KG1 (cell line): ENCODE measurements at places on chromosomes 3 and 15.

- DNase-seq, result no peak
Observed at GRCh38 chr15:73800662-73801345, 47.7 kb upstream of the INSYN1 start.

GRCh38 chr15:70362886-70363285, 265.2 kb upstream of the TLE3 start:
- no peak for DNase-seq

- no peak for DNase-seq
Observed at GRCh38 chr3:65678516-65678915, 360.2 kb downstream of the MAGI1 start.

GRCh38 chr3:123026565-123027291, 835 bp downstream of the SEMA5B start:
- DNase-seq, result no peak

DNA sequence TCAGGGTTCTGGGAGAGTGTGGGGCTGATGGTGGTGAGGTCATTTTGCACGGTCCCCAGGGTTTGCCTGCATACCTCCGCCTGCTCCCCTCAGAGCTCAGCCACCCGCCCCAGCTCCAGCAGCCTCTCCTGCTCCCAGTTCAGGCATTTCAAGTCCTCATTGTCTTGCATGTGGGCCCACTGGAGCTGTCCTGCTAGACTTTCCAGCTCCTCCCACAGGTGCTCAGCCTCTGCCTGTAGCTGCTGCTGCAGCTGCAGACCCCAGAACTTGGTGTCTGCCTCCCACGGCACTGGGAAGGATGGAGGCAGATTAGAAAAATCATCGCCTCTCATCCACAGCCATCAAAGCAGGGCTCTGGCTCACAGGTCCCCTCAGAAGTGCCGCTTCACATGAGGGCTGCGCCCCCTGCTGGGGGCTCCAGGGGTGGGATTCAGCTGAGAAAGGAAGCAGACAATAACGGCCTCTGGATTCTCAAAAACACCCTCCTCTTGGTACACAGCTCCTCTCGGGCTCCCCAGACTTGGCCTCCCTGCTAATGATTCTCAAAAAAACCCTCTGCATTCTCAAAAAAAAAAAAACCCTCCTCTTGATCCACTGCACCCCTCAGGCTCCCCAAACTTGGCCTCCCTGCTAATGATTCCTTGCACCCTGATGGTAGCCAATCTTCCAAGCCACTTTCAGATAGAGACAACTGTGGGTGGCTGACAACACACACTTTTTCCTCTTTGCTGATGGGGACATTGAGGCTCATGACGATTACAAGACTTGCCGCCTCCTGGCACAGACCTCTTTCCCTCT, 89.3 kb upstream of the C2CD4B start:
- peak; percentile 13 for DNase-seq

GRCh38 chr3:179962629-179963387, 73.9 kb downstream of the PEX5L start:
- no peak for DNase-seq

DNA sequence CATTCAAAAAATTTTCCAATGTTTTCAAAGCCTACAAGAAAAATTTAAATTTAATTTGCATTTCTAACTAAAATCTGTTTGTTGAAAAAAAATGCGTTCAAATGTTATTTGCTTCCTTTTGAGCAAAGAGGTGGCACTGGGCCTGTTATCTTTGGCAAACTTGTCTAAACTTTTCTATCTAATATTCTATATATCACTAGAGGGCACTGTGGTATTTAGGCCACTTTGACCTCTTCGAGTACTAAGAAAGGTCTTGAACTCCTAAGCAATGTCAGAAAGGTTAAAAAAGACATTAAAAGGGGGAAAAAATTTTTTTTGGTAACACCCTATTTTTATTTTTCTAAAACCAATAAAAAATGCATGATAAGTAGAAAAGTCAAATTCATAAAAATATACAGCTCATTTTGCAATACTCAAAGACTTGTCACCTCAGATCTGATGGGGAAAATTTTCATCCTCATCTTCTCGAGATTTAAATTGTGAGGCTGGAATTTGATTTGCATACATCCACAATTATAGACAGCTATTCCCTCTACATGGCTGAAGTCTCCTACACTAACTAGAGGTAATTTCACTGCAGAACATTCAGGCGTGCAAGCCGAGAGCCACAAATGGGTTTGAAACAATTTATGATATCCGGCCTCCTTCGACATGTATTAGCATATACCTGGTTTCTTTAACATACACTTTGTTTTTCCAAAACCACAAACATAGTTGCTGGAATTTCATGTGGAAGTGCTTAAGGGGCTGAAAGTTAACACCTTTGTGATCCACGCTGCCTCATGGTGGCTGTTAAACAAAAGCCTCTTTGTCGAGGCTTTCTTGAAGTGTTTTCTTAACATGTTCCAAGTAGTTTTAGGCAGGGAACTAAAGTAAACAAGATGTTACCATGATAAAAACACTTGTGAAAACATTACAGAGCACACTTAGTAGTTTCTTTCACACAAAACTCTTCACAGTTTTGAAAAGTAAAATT, 576.4 kb downstream of the FOXP1 start:
- DNase-seq, result peak; percentile 27

DNA sequence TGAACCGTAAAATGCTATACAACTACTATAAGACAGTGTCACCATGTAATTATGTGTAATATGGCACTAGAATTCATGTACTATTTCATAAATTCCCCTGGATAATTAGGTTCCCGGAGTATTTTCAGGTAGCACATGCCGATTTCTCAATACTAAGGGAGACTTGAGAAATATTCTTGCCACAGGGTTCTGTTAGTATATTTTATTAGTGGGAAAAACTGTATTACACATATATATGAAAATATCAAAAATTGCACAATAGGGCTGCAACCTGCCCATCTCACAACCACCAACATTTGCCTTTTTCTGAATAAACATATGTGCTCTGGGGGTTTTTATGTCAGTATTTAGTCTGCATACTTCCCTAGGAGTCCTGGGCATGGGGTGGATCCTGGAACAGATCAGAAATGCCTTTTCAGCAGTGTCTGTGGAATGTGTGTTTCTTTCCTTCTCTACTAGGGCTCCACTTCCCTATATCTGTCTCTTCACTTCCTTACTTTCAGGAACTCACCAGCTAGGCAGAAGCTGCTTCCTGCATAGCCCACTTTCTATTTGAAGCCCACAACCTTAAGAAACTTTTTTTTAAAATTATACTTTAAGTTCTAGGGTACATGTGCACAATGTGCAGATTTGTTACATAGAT, 87.5 kb downstream of the RPL39L start:
- no peak for DNase-seq

- no peak for DNase-seq
Observed at GRCh38 chr15:25684521-25685431, 178.4 kb downstream of the ATP10A start.

GRCh38 chr3:20182206-20182605, 3.8 kb downstream of the SGO1 start:
- no peak for DNase-seq

GRCh38 chr15:57969355-57969754, 96.2 kb downstream of the ALDH1A2 start:
- DNase-seq, result no peak

DNA sequence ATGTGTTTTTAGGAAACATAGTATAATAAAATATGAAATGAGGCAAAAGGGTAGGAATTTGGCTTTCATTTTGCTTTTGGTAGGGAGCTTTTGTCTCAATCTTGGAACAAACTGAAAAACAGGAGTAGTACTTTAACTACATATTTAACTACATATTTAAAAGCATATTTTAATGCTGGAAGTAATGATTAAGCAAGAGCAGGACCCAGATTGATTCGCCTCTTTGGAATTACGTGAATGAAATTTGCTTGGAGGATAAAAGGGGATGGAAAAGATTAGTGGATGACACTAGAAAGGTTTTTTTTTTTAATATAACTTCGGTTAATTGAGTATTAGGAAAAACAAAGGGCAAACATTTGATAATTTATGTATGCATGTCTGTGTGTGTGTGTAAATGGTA, 11.2 kb upstream of the TMEM212 start:
- DNase-seq, result no peak
